ENCODE measurements at places on chromosomes 2 and 18. TPM values are rescaled to one million over a fixed set of nuclear protein-coding genes. Genes with fewer than 3 reads are reported as not detected.

DNA sequence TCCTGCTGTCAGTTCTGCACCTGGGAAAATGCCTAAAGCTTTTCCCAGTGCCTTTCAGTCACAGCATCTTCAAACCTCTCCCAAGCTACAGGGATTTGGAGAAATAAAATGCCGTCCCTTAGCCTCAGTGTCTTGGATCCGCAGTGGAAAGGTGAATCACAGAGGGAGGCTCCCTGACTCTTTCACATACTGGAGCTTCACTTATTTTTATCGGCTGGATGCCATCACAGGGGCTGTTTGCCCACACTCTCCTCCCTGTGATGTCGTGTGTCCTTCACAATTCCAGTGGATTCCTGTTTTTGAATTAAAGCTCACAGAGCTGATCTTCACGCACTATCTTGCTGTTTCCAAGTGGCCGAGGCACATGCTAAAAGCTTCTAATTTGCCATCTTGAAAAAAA is 1303.1 kb upstream of the DDX18 start:
- no peak for DNase-seq

DNA sequence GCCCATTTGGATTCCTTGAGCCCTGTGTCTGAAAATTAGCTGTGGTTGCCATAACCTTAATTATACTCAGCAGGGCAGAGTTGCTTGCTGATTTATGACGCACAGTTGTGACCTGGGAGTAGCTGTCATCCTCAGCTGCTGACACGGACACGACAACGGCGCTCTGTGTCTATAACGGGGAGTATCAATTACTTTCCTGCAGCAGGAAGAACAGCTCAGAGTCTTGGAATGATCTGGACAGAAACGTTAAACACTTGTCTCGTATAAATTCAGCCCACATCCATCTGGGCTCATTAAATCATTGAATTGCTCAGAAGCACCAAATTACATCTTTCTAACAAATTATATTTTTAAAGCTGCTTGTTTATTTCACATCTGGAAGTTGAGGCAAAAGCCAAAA is 116.3 kb downstream of the SEPTIN10 start:
- no peak for DNase-seq

Gene SULT1C2
- total RNA-seq = not detected

DNA sequence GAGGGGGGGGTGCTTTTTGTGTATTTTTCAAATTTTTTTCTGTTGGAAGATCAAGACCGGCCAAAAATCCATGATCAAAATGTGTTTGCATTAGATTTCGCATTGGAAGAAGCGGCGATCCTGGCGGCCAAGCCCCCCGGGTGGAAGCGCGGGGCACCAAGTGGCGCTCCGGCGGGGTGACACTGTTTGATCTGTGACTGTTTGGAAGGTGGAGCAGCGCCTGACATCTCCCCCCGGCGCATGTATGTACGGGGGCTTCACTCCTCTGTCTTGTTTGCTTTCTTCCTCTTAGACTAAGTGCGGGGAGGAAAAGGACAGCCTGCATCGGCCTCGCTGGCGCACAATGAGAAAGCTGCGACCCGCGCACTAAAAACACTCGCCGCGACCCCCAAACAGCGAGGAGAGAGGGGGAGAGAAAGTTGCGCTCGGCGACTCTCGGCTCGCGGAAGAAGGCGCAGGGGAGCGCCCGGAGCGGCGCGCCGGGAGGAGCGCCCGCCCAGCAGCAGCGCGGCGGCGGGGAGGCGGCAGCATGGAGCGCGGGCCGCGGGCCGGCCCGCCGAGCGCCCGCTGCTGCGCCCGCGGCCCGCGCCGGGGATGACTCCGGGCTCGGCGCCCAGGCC is 515 bp downstream of the TSHZ1 start:
- DNase-seq = no peak

Gene ZC3H6
- total RNA-seq = 4.1 TPM

DNA sequence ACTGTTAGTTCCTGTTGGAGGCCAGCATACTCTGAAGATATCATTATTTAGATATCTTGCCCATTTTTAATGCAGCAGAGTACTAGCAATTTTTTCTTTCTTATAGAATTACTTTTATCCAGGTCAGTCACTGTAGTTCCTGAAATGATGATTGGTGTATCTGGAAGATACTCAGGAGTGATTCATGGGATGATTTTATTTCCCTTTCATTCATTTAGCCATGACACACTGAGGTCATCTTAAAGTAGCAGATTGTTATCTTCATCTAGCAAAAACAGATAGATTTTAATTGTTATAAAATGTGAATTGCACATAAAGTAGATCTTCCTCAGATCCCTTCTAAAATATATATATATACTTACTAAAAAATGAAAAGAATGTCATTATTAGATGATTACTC is 109.1 kb downstream of the PIK3C3 start:
- no peak for DNase-seq

DNA sequence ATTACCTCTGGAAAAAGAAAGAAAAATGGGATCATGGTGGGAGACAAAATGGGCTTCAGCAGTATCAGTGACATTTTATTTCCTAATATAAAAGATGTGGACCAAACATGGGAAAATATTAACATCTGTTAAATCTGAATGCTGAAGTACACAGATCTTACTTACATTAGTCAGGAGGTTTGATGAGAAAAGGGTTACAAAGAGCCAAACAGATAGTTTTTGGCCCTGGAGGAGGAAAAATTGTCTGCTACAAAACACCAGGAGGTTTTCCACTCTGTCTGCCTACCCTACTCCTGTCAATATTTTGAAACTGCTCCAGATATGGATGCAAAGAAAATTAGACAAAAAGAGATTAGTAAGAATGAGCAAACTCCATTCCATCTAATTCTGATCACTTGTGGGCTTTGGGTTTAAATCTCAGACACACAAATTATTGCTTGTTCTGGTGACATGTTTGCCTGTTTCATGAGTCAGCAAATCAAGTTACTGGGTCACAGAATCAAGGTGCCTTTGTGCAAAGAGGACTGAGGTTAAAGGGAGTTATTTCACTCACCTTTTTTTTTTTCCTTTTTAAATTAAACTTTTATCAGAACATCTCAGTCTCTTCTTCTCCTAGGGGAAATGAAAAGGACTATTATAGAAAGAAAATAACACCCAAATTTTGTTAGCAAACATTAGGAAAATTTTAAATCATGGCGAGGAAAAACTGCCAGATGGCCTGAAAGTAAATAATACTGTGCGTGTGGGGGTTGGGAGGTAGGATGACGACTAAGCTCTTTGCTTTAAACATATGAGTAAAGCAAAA is 87.0 kb upstream of the SPATS2L start:
- DNase-seq = no peak

All from adrenal gland (tissue), 19 donors.